ENCODE measurements at places on chromosomes 4 and X.

GRCh38 chrX:17355976-17356375 is 19.0 kb upstream of the NHS start:
- no peak for DNase-seq

- DNase-seq = peak; percentile 69
These were observed 137.9 kb downstream of the PJA1 start for GRCh38 chrX:69027181-69028005.

- DNase-seq = no peak
These were observed 12.4 kb upstream of the ZCCHC13 start for GRCh38 chrX:74291577-74291963.

- no peak for DNase-seq
These were observed 263.1 kb upstream of the KLF3 start for GRCh38 chr4:38400946-38401345.

DNA sequence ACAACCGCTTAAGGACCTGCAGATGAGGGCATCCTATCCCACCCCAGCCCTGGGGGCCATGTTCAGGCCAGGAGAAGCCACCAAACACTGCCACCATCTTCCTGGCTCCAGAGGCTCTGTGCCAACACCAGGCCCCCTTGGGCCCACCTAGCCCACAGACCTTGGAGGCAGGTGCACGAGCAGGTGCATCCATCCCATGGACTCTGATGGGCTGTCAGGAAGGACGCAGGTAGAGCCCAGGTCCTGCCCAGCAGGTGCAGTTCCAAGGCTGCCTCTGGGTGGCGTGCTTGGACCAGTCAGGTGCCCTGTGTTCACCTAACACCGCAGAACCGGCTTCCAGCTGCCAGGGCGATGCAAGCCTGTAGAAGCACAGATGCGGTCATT is 22.8 kb upstream of the PDE6B start:
- peak; percentile 37 for DNase-seq

DNA sequence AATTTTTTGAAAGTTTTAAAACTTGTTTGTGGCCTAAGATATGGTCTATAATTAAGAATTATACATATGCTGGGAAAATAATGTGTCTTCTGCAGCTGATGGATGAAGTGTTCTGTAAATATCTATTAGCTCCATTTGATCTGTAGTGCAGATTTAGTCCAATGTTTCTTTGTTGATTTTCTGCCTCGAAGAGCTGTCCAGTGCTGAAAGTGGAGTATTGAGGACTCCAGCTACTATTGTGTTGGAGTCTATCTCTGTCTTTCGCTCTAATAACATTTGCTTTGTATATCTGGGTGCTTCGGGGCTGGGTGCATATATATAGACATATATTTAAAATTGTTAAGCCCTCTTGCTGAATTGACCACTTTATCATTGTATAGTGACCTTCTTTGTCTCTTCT is 2127.3 kb downstream of the PCDH7 start:
- DNase-seq = peak; percentile 0

- no peak for DNase-seq
These were observed 139.2 kb upstream of the ANK2 start for GRCh38 chr4:112910109-112910736.

- no peak for DNase-seq
These were observed 496.6 kb downstream of the IL1RAPL1 start for GRCh38 chrX:29083823-29084222.

GRCh38 chr4:114302472-114302871 is 296.1 kb upstream of the UGT8 start:
- no peak for DNase-seq

DNA sequence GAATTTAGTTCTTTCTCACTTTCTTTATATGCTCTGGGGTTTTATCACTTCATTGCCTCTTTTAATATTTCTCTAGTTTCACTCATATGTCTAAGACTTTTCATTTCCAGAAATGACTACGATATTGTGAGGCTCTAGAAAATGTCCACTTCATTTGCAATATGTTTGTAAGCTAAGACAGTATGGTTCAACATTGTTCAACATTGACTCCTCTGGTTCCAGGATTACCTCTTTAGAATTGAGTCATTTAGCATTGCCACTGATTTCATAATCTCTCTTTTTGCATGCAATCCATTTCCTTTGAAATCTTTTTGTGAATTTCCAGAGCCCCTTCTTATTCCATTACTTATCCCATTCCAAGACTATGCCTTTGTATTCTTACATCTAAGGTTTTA is 32.3 kb downstream of the BBS12 start:
- no peak for DNase-seq

- DNase-seq = no peak
These were observed 40.7 kb downstream of the C4orf51 start for GRCh38 chr4:145720656-145721055.

GRCh38 chr4:157674699-157675098 is 454.2 kb downstream of the GRIA2 start:
- no peak for DNase-seq

DNA sequence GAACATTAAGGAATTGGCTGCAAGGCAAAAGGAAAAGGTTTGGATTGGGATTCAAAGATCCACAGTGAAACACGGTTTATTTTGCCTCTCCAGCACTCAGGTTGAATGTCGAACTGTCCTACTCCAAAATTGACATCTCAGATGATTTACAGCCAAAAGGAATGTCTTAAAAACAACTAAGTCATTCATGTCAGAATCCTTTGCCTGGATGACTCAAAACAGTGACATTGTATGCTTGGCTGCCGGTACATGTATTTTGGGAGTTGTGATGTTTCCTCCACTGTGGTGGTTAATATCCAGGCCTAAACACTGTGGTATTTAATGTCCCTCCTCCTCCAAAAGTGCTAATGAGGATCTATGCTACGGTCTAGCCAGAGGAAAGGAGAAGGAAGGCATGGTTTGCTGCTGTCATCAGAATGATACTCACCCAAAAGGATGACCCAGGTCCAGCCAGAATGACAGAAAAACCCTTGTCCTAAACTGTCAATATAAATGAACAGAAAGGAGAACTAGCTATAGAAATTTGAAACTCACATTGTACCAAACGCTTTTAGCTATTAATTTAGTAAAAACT is 20.9 kb downstream of the PGM2 start:
- no peak for DNase-seq

GRCh38 chr4:123363729-123364128 is 32.9 kb upstream of the SPRY1 start:
- DNase-seq = no peak

GRCh38 chrX:111090458-111090857 is 5.5 kb upstream of the PAK3 start:
- no peak for DNase-seq

- no peak for DNase-seq
These were observed 499.1 kb upstream of the EPHA5 start for GRCh38 chr4:66169341-66169740.

DNA sequence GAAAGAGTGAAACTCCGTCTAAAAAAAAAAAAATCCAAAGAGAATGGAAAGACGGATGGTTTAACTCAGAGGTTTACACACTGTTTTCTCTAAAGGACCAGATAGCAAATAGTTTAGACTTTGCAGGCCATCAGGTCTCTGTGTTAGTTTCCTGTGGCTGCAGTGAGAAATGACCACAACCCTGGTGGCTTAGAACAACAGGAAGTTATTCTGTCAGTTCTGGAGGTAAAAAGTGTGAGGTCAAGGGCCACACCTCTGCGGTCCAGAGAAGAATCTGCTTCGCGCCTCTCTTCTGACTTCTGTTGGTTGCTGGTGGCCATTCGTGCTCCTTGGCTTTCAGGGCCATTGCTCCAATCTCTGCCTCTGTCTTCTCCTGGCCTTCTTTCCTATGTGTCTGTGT is 76.9 kb downstream of the TENM3 start:
- no peak for DNase-seq

DNA sequence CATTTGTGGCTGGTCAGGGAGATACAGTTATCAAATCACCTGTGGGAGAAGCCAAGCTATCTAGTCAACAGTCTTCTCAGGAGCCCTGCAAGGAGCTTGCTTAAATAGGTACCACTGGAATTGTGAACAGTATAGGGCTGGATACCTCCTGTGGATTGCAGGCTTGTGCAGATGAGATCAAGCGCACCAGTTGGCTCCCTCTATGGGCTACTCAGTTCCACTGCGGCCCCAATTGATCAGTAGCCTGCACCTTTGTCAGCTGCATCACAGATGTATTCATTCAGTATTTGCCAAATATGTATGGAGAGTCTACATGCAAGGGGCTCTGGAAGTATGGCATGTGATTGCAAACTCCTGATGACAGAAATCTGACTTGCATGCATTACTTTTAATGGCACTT is 28.6 kb downstream of the TEX13A start:
- no peak for DNase-seq

DNA sequence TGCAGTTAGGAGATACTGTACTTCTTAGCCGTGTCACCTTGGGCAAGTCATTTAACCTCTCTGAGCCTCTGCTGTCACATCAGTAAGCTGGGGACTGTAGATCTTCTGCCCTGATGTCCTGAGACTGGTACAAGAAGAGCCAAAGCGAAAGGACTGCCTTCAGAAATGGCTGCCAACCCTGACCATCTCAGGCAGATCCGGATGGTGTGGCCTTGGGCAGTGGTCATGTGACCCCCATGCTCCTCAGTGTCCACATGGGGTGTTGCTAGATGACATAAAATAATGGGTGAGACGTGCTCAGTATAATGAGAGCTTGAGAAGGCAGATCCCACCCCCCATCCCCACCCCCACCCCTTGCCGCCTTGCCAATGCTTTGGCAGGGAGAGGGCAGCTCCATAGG is 60.4 kb upstream of the MTM1 start:
- DNase-seq = no peak

All from dermis microvascular lymphatic vessel endothelial cell (primary cell).